ENCODE measurements at places on chromosomes 3 and 15.

GRCh38 chr3:108124337-108125152 lies 33.7 kb upstream of the CD47 start:
- DNase-seq = peak; percentile 49

DNA sequence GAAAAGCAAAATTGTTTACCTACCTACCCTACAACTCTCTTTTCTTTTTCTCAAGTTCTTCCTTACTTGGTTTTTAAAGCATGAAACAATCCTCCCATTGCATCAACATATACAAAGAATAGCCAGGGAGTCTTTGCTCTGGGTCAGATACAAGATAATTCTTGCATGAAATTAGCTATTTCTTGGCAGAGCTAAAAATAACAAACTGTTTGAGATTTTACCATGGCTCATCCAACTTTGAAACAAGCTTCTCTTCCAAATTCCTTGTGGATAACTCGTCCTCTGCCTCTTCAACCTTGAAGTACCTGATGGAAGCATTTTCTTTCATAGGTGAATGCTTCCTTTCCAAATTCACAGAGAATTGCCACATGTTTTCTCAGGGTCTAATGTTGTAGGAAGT lies 9.2 kb upstream of the CBLB start:
- no peak for DNase-seq

GRCh38 chr3:181696626-181697230 lies 15.0 kb upstream of the SOX2 start:
- no peak for DNase-seq

GRCh38 chr15:45587863-45588170 lies 638 bp downstream of the BLOC1S6 start:
- no peak for DNase-seq

- no peak for DNase-seq
Observed at GRCh38 chr3:82390868-82391267, 629.4 kb upstream of the GBE1 start.

GRCh38 chr3:48990636-48991469 lies 812 bp downstream of the P4HTM start:
- no peak for DNase-seq

DNA sequence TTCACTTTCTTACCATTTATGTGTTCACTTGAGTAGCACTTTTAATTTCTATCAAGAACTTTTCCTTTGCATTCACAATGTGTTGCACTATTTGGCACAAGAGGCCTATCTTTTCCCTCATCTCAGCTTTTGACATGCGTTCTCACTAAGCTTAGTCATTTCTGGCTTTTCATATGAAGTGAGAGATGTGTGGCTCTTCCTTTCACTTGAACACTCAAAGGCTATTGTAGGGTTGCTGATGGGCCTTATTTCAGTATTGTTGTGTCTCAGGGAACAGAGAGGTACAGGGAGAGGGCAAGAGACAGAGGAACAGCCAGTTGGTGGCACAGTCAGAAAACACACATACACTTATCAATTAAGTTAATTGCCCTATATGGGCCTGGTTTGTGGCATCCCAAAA lies 127.4 kb upstream of the MLF1 start:
- no peak for DNase-seq

DNA sequence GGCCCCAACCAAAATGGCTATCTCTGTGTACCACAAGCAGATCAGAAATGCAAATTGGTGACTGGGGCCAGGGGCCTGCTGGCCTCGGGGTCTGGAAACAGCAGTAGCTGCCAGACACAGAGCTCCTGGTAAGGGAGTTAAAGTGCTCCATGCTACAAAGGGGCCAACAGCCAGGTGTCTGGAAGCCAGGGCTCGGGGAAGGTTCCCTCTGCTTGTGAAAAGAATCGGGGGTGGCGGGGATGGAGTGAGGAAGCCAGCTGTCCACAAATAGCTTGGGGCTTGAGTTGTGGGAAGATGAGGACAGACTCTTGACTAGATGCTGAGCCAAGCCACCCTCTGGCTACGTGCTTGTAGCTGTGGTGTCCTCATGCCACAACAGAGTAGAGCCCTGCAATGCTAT lies 39.3 kb downstream of the CHRD start:
- no peak for DNase-seq

- no peak for DNase-seq
Observed at GRCh38 chr3:76038949-76039348, 253.6 kb upstream of the ZNF717 start.

DNA sequence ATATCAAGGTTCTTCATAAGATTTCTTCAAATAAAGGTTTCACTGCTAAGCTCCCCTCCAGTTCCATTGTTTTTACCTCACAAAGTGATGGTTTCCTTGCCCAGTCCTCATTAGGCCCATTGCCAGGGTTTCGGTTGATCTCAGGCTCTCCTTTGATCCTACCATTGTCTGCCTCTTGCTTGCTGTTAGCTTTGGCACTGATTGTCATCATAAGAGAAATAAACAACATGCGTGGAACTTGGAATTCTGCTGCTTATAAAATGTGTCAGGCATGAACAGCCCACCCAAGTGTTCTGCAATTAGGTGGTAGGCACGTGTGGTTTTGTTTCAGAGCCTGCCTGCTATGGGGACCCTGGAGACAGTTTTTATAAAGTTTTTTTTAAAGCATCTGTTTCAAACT lies 107.6 kb upstream of the BFSP2 start:
- DNase-seq = no peak

DNA sequence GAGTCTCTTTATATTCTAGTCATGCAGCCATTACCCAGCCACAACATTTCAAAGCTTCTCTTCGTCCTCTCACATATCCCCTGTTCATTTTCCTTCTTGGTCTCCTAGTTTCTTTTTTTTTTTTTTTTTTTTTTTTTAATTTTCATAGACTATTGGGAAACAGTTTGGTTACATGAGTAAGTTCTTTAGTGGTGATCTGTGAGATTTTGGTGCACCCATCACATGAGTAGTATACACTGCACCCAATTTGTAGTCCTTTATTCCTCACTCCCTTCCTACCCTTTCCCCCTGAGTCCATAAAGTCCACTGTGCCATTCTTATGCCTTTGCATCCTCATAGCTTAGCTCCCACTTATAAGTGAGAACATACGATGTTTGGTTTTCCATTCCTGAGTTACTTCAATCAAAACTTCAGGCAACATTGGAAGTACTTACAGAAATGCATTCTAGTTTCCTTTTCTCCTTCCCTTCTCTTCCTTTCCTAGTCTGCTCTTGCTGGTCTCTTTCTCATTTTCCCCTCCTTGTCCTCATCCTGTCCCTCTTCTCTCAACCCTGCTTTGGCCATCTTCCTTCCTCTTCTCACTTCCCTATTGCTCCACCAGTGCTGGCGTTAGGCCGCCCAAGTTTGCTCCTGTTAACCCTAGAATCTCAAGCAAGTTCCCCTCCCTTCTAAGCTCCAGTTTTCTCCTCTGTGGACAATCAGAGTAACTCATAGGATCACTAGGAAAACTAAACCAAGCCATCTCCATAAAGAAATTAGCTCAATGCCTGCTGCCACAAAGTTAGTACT lies 4.8 kb downstream of the ATP8B4 start:
- DNase-seq = no peak

DNA sequence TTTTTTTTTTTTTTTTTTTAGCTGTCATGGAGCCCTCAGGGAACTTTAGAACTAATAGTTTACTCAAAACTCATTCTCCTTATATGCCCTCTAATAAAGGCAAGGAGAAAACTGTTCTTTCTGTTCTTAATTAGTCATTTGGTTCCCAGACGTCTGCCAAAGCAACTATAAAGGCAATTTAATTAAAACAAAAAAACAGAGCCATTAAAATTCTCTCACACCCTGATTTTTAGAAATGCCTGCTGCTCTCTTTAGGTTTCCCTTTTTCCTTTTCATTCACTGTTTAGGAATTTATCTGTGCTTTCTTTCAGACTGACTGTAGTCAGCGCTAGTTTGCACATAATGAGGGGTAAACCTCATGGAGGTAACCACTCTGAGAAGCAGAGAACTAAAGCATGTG lies 463.6 kb upstream of the THRB start:
- DNase-seq = no peak

DNA sequence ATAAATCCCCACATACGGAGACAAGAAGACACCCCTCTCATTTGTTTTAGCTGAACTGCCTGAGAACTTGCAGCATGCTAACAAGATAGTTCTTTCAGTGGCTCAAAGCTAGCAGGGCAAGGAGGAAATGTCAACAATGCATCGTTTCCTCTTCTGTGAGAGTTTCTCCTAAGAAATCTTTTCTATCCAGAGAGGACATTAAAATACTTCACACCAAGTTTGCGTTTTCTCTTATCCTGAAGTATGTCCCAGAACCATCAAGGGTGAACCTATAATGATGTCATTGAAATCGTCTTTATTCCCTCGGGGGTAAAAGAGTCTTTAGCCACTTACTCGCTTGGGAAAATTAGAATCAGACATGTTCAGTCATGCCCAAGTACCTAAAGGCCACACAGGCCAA lies 541.7 kb upstream of the MDFIC2 start:
- no peak for DNase-seq

GRCh38 chr3:69747511-69748258 lies 8.4 kb downstream of the MITF start:
- no peak for DNase-seq

DNA sequence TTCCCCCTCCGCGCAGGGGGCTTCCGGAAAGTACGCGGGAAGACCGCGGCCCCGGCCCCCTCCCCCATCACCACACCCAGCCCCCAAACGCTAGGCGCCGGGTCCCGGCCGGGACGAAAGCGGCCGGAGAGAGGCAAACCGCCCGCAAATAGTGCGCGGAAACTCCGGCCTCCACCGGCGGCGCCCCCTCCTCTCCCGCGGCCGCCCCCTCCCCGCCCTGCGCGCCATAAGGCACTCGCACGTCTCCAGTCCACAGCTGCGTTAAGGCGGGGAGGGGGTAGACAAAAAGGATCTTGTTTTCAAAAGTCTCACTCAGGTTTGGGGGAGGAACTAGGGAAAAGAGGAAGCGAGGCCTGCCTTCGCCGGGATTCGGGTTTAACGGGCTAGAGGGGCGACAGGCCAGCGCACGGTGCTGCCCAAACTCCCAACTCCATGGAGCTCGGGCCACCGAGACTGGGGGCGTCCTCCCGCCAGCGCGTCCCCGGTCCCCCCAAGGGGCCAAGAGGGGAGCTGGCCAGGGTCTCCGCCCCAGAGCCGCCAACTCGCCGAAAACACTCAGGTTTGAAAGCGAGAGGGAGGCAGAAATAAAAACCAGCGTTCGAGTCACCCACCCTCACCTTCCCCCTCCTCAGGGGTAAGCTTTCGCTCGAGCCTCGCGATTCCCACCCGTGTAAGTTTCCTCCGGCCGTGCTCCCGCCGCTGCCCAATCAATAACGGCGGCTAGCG lies 1.8 kb downstream of the ANP32A start:
- no peak for DNase-seq

DNA sequence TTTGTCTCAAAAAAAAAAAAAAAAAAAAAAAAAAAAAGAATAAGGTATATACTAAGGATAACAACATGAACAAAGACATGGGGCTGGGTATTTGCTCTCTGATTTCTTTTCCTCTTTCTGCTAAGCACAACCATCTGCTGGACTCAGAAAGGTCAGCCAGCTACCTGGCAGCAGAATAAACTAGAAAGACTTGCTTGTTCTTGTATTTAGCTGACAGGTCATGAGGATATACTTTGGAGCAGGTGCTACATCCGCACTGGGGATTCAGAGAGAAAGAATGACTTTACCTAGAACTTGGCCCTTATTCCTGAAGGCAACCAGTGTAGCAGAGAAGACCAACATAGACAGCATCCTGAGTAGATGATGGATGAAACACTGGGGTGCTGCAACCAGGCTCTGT lies 550.5 kb downstream of the NTRK3 start:
- DNase-seq = no peak

- no peak for DNase-seq
Observed at GRCh38 chr3:35965908-35966307, 326.6 kb downstream of the ARPP21 start.

- DNase-seq = no peak
Observed at GRCh38 chr3:109152320-109152719, 15.8 kb downstream of the C3orf85 start.

GRCh38 chr3:141680620-141681389 lies 57.3 kb upstream of the RNF7 start:
- DNase-seq = no peak

DNA sequence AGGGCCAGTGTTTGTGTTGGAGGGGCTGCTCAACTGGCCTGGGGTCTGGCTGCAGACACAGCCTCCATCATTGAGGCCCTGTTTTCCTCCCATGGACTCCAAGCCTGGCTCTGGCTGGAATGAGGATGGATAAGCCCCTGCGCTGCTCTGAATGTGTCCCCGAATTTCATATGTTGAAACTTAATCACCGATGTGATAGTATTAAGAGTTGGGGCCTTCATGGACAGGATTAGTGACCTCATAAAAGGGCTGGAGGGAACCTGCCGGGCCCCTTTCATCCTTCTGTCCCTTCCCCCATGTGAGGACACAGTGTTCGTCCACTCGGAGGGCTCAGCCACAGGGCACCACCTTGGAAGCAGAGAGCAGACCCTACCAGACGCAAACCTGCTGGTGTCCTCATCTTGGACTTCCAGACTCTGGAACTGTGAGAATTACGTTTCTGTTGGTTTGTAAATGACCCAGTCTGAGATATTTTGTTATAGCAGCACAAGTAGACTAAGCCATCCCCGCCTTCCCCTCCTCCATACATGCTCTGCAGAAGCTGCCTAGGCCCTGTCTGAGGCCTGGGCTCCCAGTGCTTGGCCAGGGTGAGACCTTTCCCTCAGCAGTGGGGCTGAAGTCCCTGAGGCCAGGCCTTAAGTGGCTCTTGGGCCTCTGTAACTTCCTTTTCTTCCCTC lies 3.8 kb upstream of the LCTL start:
- no peak for DNase-seq

DNA sequence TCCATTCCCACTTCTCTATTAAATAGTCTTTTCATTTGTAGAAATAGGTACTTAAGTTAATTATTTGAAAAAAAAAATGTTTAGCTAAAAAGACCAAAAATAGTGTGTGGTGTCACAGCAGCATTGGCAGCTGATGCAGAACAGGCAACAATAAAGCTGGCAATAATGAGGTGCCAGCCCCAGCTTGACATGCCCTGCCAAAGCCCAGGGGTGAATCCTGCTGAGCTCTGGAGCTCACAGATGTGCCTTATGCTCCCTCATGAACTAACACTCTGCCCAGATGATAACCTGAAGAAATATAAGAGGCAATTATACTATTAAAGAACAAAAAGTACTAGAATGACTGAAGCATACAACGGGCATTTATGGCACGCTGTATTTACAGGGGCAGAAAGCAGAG lies 63.8 kb downstream of the IGSF11 start:
- DNase-seq = no peak

DNA sequence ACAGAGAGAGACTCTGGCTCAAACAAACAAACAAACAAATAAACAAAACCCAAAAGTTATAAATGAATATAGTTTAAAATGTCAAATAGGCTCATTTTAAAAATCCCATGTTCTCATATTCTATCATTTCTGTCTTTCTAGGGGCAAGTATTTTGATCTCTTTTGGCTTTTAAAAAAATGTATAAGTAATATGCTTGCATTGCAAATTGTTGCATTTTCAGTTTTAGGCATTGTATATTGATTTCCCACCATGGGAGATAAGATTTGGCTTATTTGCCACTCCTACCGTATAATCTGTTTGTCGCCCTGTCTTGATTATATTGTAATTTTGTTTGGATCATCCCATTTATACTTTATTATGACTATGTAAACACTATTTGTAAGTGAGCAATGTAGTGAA lies 70.6 kb downstream of the PIAS1 start:
- DNase-seq = no peak

- no peak for DNase-seq
Observed at GRCh38 chr3:56876916-56877315, 75.2 kb upstream of the ARHGEF3 start.

Measured in stimulated activated CD8-positive, alpha-beta memory T cell treated with anti-CD3 and anti-CD28 coated beads, Interleukin-4, amount 100 ng/mL, for 4 hours (primary cell).